Stomach (tissue), 19 donors: ENCODE measurements at places on chromosomes 1 and 21. TPM values are rescaled to one million over a fixed set of nuclear protein-coding genes. Genes with fewer than 3 reads are reported as not detected.

DNA sequence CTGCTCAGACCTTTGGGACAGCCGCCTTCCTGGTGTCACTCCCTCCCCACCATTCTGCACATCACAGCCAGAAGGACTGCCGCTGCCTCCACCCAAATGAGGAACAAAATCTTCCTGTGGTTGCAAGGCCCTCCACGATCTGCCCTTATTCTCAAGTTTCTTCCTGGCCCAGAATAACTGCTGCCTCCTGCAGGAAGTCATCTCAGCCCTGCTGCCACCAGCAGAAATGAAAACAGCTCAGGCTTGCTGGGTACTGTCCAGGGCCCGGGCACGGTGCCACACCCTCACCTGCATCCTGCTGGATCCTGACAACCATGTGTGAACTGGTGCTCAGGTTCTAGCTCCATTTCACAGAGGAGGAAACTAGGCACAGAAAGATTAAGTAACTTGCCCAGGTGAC is 2.8 kb downstream of the CLDN19 start:
- no peaks in the 10 kb centered on the region for H3K36me3 ChIP-seq
- no peaks in the 10 kb centered on the region for H3K4me1 ChIP-seq
- H3K27me3 ChIP-seq = no peaks in the 10 kb centered on the region
- H3K4me3 ChIP-seq = no peak overlapping the region
- H3K27ac ChIP-seq = no peak overlapping the region

- no peak overlapping the region for H3K27ac ChIP-seq
- peaks cover 100% of the 10 kb centered on the region for H3K27me3 ChIP-seq
- H3K4me3 ChIP-seq = no peak overlapping the region
- H3K36me3 ChIP-seq = no peaks in the 10 kb centered on the region
Observed at GRCh38 chr1:118995312-118996016, 7.3 kb upstream of the TBX15 start.

GRCh38 chr1:53259932-53260331 is 21.6 kb upstream of the MAGOH start:
- H3K27ac ChIP-seq = no peak overlapping the region
- DNase-seq = no peak
- H3K27me3 ChIP-seq = no peaks in the 10 kb centered on the region
- H3K36me3 ChIP-seq = no peaks in the 10 kb centered on the region

DNA sequence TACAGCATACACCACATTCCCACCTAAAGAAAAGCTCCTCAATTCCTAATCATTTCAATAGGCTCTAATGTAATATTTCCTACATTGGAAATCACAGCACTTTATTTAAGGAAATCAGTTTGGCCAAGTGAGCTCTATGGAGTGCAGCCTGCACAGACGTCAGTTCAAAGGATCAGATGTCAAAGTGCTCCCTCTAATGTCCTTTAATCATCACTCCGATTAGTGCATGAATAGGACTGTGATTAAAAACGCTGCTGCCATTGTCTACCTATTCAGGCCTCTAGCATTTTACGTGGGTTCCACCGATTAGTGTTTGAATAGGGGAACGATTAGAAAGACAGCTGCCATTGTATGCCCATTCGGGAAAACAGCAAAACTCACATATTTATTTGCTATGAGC is 50.2 kb downstream of the DPYD start:
- DNase-seq = no peak
- H3K27me3 ChIP-seq = no peaks in the 10 kb centered on the region
- H3K27ac ChIP-seq = no peak overlapping the region
- no peaks in the 10 kb centered on the region for H3K4me1 ChIP-seq
- no peak overlapping the region for H3K4me3 ChIP-seq

DNA sequence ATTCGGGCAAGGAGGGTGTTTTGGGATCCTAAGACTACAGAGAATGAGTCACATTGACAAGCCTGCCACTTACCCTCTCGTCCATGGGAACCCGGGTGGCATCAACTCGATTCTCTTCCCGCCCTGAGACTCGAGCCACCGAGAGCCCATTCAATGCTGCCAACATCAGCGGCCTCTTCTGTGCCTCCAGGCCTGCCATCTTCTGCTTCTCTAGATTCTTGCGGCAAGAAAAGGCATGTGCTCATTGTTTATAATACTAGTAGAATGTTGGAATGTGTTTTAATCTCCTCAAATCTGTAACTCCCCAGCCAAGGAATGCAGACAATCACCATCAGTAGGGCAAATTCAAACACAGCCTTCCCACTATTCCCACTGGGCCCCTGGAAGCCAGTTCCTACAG is 96.9 kb downstream of the SMYD2 start:
- no peaks in the 10 kb centered on the region for H3K4me1 ChIP-seq
- no peaks in the 10 kb centered on the region for H3K27me3 ChIP-seq
- H3K4me3 ChIP-seq = no peak overlapping the region
- no peaks in the 10 kb centered on the region for H3K36me3 ChIP-seq

DNA sequence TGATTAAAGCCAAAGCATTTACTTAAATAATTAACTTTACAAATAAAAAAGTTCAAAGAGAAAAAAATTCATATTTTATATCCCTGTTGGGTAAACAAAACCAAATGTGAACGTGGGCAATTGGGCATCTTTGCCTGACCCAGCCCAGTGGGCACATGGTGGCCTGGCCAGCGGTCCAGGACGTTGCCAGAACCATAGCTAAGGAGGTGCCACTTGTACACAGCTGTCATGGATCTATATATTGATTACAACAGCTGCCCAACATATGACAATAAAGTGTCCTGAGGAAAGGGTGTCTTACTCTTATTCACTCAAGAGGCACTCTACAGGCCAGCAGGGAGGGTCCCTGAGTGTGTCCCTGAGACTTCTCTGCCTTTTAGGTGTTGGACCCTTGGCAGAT is 78.5 kb downstream of the BCAR3 start:
- no peaks in the 10 kb centered on the region for H3K27me3 ChIP-seq
- no peaks in the 10 kb centered on the region for H3K36me3 ChIP-seq
- no peak for DNase-seq
- no peak overlapping the region for H3K27ac ChIP-seq

- H3K27me3 ChIP-seq = peaks cover 3% of the 10 kb centered on the region
- no peak overlapping the region for H3K27ac ChIP-seq
- DNase-seq = peak; percentile 50
- H3K4me3 ChIP-seq = no peak overlapping the region
- H3K4me1 ChIP-seq = no peaks in the 10 kb centered on the region
- no peaks in the 10 kb centered on the region for H3K36me3 ChIP-seq
Observed at GRCh38 chr1:209435654-209436566, 147.6 kb upstream of the CAMK1G start.

GRCh38 chr1:192697771-192698170 is 61.8 kb downstream of the RGS13 start:
- no peaks in the 10 kb centered on the region for H3K27me3 ChIP-seq
- no peak overlapping the region for H3K27ac ChIP-seq
- peaks cover 18% of the 10 kb centered on the region for H3K4me1 ChIP-seq
- DNase-seq = no peak
- H3K4me3 ChIP-seq = no peak overlapping the region

DNA sequence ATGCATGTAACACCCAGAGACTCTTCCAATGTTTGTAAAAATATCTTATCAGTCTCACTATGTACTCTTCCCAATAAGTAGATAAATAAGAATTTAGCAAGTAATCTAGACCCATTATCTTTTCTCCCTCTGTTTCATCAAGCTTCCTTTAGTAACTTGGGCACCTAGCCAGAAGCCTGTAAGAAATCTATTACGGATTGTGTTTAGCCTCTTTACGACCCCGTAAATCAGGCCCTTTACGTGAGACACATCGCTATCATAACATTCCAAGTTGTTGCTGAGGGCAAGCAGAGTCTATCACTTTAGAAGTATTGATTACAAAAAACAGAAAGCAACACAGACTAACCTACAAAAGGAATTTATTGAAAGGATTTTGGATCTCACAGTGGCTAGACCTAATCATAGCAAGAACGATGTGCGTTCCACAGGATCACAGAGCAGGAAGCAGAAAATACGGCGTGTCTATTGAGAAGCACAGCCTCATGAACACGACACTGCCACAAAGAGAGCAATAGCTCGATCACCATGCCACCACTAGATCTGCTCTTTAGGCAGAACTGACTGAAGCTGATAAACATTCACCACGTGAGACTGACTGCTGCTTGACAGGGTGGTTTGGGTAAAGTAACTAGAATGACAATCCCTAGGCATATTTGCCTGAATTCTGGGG is 922.1 kb downstream of the AMY1C start:
- H3K4me3 ChIP-seq = no peak overlapping the region
- no peaks in the 10 kb centered on the region for H3K36me3 ChIP-seq
- H3K27me3 ChIP-seq = no peaks in the 10 kb centered on the region
- no peak for DNase-seq
- no peak overlapping the region for H3K27ac ChIP-seq

DNA sequence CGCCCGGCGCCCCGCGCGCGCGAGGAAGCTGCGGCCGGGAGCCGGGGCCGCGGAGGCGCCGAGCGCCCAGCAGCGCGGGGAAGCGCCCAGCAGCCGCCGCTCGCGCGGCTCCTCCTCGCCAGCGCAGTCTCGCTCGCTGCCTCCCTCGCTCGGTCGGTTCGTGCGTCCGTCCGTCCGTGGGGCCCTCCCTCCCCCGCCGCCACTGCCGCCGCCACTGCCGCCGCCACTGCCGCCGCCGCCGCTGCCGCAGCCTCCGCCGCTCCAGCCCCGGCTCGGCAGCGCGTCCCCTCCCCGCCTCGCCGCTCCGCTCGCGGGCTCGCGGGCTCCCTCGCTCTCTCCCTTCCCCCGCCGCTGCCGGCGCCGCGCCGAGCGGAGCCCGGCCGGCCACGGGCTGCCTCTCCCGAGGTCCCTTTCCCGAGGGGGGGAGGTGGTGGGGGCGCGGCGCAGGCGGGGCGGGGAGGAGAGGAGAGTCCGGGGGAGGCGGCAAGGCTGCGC is at the start of gene KCND3:
Gene KCND3, minus strand, starts transcription at position 138 of the 495 bp plus-strand sequence.
- DNase-seq = peak; percentile 74
- H3K27ac ChIP-seq = peak within 1 kb of the TSS; percentile 53
- no peaks in the 10 kb centered on the region for H3K27me3 ChIP-seq

AMY1B gene
- total RNA-seq = not detected

TESK2 gene
- 5.2 TPM for total RNA-seq

SERTAD4 gene
- 0.29 TPM for total RNA-seq

ADORA1 gene
- not detected for total RNA-seq

SH2D1B gene
- total RNA-seq = not detected
